ENCODE measurements at places on chromosomes 7 and 10.

- DNase-seq, result peak; percentile 87
Observed at GRCh38 chr7:27160546-27161213, 4.2 kb upstream of the HOXA7 start.

DNA sequence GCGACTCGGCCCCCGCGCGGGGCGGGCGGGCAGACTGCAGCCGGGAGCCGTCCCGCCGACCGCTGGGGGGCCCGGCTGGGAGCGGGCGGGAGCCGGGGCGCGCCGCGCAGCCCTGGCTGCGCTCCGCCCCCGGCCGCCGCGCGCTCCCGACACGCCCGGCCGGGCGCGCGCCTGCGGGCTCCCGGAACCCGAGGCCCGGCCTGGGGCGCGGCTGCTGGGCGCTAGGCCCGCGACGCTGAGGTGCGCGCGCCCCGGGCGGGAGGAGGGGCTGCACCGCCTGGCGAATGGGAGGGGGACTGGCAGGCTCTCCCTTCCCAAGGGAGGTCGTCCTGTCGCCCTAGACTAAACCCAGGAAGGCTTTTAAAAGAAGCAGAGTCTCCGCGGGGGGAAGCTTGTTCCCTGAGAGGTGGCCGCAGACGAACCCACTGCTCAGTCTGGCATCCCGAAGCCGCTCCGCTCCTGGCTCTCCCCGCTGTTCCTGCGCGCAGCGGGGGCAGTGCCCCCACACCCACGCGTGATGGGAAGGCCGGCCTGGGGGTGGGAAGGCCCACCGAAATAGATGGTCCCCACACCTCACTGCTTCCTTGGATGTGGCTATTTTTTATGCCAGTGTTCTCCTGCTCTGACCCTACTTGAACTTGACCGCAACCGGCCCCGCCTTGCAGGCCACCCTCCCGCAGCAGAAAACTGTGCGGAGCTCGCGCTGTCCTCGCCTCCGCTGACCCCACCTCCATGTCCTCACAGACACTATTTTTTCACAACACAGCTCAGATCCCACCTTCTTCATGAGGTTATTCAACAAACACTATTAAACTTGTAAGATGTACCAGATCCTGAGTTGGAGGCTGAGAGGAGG, at the start of gene VOPP1:
Gene VOPP1 (minus strand): TSS at position 125 of the 856 bp plus-strand sequence. CDS start 178 bp downstream, outside the sequence.
- DNase-seq, result peak; percentile 54

DNA sequence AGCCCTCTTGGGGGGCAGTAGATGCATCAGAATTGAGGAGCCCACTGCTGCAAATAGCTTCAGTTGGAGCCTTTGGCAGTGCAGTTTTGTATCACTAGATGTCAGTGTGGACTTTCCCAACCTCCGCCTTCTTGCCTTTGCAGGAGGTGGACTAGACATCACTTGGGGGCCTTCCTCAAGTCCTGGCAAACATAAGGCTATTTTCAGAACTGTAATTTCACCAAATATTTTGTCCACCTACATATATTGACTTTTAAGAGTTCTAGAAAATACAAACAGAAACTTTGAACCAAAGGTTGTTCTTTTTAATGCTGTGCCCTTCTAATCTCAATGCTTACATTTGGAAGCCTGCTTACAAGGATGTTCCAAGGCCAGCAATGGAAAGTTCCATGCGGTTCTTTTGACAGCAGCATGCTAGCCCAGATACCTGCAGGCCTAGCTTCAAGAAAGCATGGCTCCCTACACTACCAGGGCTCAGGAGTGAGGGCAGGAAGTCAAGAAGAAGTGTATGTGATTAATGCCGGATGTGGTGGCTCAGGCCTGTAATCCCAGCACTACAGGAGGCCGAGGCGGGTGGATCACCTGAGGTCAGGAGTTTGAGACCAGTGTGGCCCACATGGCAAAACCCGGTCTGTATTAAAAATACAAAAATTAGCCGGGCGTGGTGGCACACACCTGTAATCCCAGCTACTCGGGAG, 8.0 kb upstream of the ZNRF2 start:
- peak; percentile 43 for DNase-seq

GRCh38 chr7:117645481-117646165, 165.8 kb downstream of the CFTR start:
- DNase-seq, result no peak

GRCh38 chr10:77210645-77211044, 427.0 kb downstream of the KCNMA1 start:
- no peak for DNase-seq

GRCh38 chr10:124650820-124651401, 93.3 kb downstream of the FAM53B start:
- DNase-seq, result peak; percentile 61

GRCh38 chr7:82335001-82335400, 108.6 kb downstream of the CACNA2D1 start:
- no peak for DNase-seq

DNA sequence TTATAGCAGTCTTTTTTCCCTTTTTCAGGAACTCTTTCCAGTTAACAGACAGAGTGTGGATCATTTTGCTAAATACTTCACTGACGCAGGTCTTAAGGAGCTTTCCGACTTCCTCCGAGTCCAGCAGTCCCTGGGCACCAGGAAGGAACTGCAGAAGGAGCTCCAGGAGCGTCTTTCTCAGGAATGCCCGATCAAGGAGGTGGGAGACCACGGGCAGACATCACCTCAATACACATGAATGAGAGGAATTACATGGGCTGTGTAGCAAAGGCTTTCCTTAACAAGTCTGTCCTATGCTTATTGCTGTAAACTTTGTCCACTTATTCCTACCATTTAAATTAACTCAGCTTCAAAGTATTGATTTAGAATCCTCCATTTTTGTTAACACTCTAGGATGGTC, 48.8 kb downstream of the BZW2 start:
- no peak for DNase-seq

GRCh38 chr7:128174386-128174785, 66.7 kb upstream of the LEP start:
- no peak for DNase-seq

- DNase-seq, result peak; percentile 66
Observed at GRCh38 chr10:11164803-11165590, 147.3 kb downstream of the CELF2 start.

- no peak for DNase-seq
Observed at GRCh38 chr10:77791506-77791905, 135.0 kb downstream of the DLG5 start.

DNA sequence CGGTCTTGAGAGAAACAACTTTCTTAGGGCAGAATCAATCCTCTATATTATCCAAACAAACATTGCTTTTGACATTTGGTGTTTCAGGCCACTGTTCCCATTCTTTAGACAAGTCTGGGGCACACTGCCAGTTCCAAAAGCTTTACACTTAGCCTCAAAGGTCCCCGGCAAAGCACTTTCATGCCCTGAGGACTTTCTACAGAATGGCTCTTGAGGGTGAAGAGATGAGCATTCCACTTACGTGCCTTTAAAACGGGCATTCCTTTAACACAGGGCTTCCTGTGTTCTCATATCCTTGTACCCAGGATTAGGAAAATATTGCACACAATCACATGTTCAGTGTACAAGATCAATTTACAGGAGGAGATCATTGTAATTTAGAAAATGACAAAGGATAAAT, 13.1 kb upstream of the TMEM213 start:
- no peak for DNase-seq

- peak; percentile 16 for DNase-seq
Observed at GRCh38 chr10:788796-789748, 99.6 kb upstream of the DIP2C start.

- DNase-seq, result no peak
Observed at GRCh38 chr10:25683344-25683743, 250.7 kb upstream of the MYO3A start.

DNA sequence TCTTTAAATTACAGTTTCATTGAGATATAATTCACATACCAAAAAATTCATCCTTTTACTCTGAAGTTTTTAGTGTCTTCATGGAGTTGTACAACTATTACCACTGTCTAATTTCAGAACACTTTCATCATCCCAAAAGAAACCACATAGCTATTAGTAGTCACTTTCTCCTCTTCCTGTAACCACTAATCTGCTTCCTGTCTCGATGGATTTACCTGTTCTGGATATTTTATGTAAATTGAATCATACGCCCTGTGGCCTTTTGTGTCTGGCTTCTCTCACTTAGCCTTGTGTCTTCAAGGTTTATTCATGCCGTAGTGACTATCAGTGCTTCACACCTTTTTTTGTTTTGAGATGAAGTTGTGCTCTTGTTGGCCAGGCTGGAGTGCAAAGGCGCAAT, 135.5 kb downstream of the DOCK1 start:
- no peak for DNase-seq

GRCh38 chr7:70292716-70293115, 694.4 kb downstream of the AUTS2 start:
- DNase-seq, result no peak

DNA sequence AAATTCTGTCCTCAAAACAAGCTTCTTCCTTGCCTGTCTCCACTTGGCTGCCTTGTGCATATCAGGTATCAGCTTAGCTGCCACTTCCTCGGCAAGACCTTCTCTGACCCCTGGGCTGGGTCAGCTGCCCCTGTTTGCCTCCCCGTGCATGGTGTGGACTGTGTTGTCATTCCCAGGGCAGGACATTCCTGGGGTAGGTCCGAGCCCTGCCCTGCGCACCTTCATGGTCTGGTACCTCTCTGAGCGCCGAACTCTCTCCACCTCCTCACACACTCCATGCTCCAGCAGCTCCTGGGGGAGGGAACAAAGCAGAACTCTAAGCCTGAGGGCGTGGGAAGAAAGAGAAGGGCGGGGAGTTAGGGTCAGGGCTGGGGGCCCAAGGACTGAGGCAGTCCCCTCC, 3.8 kb downstream of the POLM start:
- no peak for DNase-seq

- DNase-seq, result no peak
Observed at GRCh38 chr7:51244885-51245284, 71.7 kb downstream of the COBL start.

- no peak for DNase-seq
Observed at GRCh38 chr7:14368285-14368684, 378.8 kb upstream of the ETV1 start.

DNA sequence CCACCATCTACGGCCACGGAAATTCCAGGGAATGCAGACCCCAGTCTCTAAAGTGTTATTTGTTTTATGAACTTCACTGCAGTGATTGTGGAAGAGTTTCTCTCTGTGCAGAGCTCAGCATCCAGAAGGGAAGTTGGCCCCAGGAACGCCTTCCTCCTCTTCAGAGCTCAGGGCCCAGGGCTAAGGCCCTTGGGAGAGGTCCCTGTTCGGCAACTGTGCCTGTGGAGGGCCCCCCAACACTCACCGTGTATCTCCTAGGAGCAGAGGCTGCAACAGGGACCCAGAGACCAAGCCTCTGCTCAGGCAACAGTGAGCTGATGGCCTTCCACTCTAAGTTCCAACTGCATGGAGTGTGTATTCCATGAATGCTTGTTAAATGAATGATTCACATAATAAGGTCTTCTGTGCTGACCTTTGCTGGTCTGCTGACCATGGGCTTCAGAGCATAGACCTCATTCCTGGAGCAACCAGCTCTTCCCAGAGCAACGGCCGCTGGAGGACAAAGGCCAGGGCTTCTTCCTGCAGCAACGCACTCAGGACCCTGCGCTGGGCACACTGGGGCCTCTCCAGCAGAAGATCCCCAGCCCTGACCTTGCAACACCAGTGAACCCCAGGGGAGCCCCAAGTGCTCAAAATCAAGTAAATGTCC, 7.7 kb downstream of the DIP2C start:
- DNase-seq, result no peak

DNA sequence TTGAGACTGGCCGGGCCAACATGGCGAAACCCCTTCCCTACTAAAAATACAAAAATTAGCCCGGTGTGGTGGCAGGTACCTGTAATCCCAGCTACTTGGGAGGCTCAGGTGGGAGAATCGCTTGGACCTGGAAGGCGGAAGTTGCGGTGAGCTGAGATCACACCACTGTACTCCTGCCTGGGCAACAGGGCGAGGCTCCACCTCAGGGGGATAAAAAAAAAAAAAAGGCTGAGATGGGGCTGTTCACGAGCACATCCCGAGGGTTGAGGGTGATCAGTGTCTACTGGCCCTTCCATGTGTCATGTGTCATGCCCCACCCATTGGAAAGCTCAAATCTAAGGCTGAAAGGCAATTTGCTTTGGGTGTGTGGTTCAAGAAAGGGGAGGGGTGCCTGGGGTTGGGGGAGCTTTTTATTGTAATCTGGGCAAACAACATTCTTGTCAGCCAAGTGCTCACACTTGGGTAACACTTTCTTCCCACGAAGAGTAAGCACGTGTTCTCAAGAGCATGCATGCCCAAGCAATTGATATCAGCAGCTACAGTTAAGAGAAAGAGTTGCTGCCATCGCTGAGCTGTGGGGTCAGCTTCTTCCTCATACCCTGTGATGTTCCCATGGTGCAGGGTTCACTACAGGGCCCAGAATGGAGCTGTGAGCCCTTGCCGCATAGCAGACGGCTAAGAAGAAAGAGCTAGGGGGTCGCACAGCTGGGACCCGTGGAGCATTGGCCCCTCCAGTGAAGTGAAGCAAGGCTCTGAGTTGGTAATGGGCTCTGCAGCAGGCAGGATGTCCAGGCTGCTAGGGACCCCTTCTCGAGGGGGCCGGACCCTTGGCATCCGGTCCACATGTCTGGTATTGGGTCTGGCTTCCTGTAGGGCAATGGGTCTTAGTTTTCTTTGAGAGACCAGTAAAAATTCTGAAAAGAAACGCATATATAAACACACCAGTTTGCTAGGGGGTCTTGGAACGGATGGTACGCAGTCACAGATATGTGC, 9.9 kb upstream of the ACSL5 start:
- DNase-seq, result no peak

DNA sequence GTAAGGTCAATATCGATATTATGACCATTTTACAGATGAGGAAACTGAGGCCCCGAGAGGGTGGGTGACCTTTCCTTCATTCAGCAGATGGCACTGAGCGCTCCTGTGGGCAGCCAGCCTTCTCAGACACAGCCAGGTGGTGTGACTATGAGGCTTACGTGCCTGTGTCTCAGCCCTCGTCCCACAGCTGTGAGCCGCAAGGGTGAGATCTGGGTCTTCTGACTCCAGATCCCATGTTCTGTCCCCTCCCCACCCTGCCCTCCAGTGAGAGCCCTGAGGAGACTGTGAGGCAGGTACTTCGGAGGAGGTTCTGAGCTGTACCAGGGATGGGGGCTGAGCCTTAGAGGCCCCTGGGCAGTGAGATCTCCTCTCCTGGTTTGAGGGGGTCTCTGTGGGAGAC, 613.8 kb upstream of the FOXK1 start:
- no peak for DNase-seq

DNA sequence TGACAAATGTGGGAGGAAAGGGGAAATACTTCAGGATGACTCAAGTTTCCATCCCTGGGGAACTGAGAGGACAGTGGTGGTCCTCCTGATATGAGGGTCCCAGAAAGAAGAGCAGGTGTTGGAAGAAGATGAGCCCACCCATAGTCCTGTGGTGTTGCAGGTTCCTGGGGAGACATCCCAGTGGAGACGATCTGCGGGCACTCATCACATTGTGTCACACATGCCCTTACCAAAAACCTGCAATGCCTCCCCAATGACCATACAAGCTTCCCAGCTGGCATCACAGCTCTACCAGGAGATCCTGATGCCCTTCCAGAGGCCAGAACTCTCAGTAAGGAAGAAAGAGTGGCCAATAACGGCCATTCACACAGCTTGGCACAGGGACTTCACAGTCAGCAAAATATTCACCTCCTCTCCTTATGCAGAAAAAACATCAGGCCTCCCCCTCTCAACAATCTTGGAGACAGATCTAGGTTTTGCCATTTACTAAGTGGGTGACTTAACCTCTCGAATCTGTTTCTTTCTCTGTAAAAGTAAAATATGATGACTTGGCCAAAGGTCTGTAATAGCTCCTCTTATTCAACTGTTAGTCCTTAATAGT, 9.0 kb downstream of the PUS7 start:
- DNase-seq, result no peak

GRCh38 chr10:105952153-105952552, 1212.4 kb downstream of the SORCS1 start:
- DNase-seq, result no peak

GRCh38 chr7:121853307-121853706, 19.7 kb upstream of the PTPRZ1 start:
- DNase-seq, result no peak

All from activated CD4-positive, alpha-beta T cell treated with anti-CD3 and anti-CD28 coated beads, Interleukin-2, amount 50 U/mL, for 1 hour (primary cell).